ENCODE measurements at places on chromosomes 7 and 10.
A peak's percentile ranks its signal among the peaks of the same experiment; 100 is the strongest.

DNA sequence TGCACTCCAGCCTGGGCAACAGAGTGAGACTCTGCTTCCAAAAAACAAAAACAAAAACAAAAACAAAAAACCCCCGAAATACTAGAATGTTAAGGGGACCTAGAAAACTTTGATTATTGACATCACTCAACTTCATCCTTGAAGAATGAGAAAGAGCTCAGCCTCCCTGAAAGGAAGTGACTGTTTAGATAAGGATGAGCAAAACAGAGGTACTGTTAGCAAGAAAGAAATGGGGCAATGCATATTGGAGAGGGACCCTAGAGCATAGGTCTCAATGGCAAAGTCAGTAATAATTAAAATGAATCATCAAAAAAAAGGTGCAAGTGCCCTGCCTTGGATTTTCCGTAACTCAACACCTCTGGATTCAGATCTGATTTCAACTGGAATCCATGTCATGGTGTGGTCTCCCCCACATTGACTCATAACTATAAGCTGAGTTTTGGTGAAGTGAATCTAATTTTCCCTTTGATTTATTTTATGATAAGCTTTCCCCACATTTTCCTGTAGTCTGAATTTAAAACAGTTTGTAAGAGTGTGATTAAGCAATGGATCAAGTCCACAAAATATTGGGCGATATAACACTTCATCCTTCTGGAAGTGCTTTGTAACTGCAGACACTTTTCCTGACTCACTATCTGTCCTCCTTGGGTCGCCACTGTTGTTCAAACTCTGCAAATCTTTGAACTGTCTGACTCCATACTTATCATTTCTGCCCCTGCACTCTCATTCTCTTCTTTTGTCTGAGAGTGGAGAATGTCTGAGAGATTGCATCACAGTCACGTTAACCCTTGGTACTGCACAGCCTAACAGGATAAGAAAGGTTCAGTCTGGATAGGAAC is 224.8 kb upstream of the LYZL1 start:
- DNase-seq: no peak

GRCh38 chr7:92461027-92462003 is 14.0 kb downstream of the GATAD1 start:
- DNase-seq: no peak

GRCh38 chr10:3008518-3009195 is 58.7 kb upstream of the PFKP start:
- DNase-seq: no peak

GRCh38 chr7:17477182-17477581 is 178.7 kb downstream of the AHR start:
- DNase-seq: no peak

- DNase-seq: peak; percentile 55
Observed at GRCh38 chr10:106711313-106711906, 453.1 kb downstream of the SORCS1 start.
